ENCODE measurements at places on chromosomes 7 and 10.
A peak's percentile ranks its signal among the peaks of the same experiment; 100 is the strongest.

- H3K4me1 ChIP-seq = no peaks in the 10 kb centered on the region
- H3K4me3 ChIP-seq = no peak overlapping the region
- no peaks in the 10 kb centered on the region for H3K27me3 ChIP-seq
- no peaks in the 10 kb centered on the region for H3K36me3 ChIP-seq
- H3K27ac ChIP-seq = no peak overlapping the region
- DNase-seq = no peak
Observed at GRCh38 chr7:3897430-3898372, 596.6 kb downstream of the SDK1 start.

GRCh38 chr7:4302203-4302905, 379.7 kb upstream of the FOXK1 start:
- no peaks in the 10 kb centered on the region for H3K36me3 ChIP-seq
- no peaks in the 10 kb centered on the region for H3K27me3 ChIP-seq
- DNase-seq = peak; percentile 30
- no peaks in the 10 kb centered on the region for H3K4me1 ChIP-seq

DNA sequence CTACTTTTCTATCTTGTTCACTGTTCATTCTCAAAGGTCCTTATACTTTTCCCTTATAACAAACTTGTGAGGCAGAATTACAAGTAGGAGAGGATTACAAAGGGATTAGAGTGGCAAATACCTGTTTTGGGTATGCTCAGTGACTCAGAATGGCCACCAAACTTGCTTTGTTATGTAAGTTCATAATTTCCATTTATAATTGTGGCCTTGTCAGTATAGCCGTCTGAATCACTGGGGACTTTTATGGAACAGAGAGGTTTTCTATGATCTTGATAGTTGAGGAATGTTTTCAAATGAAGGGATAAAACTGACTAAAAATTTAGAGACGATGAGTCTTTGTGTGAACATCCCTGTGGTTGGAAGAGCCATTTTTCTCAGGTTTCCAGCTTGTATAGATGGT, 116.2 kb downstream of the SND1 start:
- no peaks in the 10 kb centered on the region for H3K27me3 ChIP-seq
- H3K4me1 ChIP-seq = no peaks in the 10 kb centered on the region
- no peaks in the 10 kb centered on the region for H3K36me3 ChIP-seq

- peaks cover 5% of the 10 kb centered on the region for H3K4me1 ChIP-seq
- no peak overlapping the region for H3K27ac ChIP-seq
- DNase-seq = no peak
- no peaks in the 10 kb centered on the region for H3K27me3 ChIP-seq
Observed at GRCh38 chr7:142516038-142516501, 233.2 kb upstream of the PRSS1 start.

Data from right atrium auricular region (tissue), 2 donors.